Inflammatory macrophage treated with lipopolysaccharide for 1 hour (primary cell): ENCODE measurements at places on chromosomes 6 and 20.

GRCh38 chr6:167399599-167399998 lies 74.7 kb downstream of the TTLL2 start:
- DNase-seq, result no peak

- no peak for DNase-seq
These were observed 180.6 kb downstream of the PTPRK start for GRCh38 chr6:128339635-128340450.

GRCh38 chr6:164928057-164928727 lies 381.2 kb downstream of the C6orf118 start:
- no peak for DNase-seq

DNA sequence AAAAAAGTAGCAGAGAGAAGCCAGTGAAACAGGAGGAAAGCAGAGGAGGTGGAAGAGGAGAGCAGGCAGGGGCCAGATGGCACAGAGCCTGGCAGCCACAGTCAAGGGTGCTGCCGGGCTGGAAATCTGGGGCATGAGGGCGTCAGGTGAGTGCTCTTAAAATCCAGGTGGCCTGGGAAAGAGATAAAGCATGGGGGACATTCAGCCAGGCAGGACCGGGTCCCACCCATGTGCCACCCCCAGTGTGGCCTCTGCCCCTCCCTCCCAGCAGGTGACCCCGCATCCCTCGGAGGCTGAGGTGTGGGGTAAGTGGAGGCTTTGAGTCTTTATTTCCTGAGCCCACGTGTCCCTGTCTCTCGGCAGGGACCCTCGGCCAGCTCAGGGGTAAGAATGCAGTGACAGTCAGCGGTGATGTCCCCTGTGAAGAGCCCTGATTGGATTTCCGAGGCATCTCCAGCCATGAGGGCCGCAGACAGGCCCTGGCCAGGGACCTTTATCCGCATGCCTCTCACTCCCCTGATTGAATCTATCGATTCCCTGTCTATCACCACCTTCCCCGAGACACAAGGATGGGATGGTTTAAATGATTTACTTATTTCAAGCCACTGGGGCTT lies 33.8 kb upstream of the SULF2 start:
- no peak for DNase-seq

DNA sequence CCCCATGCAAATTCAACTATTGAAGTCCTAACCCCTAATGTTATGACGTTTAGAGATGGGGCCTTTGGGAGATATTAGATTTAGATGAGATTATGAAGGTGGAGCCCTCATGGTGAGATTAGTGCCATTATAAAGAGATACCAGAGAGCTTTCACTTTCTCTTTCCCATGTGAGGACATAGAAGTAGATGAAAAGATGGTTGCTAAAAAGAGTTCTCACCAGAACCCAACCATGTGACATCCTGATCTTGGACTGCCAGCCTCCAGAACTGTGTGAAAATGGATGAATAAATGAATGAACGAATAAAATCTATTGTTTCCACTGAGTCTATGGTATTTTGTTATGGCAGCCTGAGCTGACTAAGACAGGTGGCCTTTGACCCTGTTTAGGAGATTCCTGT lies 50.6 kb upstream of the FBXO30 start:
- DNase-seq, result no peak

DNA sequence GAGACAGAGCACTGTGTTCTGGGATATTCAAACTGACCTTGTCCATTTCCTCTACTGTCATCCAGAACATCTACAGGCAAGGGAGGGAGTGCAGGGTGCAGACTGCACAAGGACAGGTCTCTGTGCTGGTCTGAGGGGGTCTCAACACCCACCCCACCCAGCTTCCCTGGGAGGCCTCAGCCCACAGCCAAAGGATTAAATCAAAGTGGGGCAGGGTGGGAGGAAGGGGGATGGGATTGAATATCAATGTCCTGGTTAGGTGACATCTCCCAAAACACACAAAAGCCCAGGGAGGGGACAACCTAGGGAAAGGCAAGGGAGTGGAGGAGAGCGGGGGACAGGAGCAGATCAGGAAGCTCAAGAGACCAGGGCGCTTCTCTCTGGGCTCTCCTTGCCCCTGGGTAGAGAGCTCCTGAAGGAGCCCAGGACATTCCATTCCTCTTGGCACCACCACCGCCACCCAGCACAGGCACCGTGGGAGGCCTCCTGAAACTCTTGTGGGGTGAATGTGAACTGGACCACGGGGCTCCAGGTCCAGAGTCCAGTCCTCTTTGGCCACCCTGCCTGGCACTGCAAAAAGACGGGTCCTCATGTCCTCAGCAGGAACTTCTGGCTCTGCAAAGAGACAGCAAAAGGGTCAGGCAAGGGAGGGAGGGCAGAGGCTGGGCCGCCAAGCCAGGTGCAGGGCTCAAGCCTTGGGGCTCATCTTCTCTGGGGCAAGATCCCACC lies 73.9 kb downstream of the JPH2 start:
- no peak for DNase-seq

GRCh38 chr20:50673466-50674137 lies 17.7 kb downstream of the RIPOR3 start:
- DNase-seq, result no peak

- DNase-seq, result no peak
These were observed 96.2 kb downstream of the ANKS1A start for GRCh38 chr6:34985236-34985635.

GRCh38 chr6:170193326-170193821 lies 97.5 kb downstream of the DLL1 start:
- no peak for DNase-seq

DNA sequence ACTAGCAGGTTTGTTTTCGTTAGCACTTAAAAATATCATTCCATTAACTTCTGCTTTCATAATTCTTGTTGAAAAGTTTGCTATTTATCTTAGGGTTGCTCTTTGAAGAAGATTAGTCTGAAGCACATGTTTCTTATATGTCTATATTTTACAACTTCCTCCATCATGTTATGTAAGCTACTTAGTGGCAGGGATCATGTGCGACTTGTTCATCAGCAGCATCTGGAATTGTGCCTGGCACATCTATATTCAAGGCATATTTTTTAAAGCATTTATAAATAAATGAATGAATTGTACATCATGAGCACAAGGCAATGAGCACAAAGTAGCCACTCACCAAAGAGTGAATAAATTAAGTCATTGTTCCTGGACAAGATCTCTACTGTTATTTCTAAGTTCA lies 187.2 kb upstream of the COL21A1 start:
- DNase-seq, result no peak

DNA sequence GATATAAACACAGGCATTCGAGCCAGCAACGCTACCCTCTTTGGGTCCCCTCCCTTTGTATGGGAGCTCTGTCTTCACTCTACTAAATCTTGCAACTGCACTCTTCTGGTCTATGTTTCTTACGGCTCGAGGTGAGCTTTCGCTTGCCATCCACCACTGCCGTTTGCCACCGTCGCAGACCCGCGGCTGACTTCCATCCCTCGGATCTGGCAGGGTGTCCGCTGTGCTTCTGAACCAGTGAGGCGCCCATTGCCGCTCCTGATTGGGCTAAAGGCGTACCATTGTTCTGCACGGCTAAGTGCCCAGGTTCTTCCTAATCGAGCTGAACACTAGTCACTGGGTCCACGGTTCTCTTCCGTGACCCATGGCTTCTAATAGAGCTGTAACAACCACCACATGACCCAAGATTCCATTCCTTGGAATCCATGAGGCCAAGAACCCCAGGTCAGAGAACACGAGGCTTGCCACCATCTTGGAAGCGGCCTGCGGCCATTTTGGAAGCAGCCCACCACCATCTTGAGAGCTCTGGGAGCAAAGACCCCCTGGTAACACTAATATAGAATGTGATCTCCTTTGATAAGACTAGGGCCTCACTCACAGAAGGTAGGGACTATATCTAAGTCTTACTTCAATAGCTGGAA lies 973 bp downstream of the UBD start:
- DNase-seq, result no peak

DNA sequence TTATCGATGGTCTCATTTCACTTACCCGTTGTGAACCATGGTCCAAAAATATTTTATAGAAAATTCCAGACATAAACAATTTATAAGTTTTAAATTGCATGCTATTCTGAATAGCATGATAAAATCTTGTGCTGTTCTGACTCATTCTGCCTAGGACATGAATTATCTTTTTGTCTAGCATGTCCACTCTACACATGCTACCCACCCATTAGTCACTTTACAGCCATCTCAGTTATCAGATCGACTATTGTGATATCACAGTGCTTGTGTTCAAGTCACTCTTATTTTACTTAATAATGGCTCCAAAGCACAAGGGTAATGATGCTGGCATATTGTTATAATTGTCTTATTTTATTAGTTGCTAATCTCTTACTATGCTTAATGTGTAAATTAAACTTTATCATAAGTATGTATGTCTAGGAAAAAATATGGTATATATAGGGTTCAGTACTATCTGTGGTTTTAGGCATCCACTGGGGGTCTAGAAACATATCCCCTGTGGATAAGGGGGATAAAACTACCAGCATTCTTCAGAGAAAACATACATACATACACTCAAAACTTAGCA lies 252.0 kb upstream of the HTR1E start:
- no peak for DNase-seq

DNA sequence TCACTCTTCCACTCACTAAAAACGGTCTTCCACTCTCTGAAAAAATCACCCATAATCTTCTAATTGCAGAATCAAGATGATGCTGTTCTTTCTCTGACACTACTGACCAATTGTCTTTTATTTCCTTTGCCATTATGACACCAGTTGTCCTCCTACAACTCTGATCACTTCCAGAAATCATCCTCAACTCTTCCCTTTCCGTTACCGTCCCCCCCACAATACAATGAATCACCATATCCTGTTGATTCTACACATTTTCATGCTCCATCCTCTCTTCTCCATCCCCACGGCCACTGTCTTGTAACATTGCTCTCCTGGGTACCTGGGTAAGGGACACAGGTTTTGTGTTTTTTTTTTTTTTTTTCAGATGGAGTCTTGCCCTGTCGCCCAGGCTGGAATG lies 2.5 kb upstream of the PPP2R5D start:
- no peak for DNase-seq

- peak; percentile 63 for DNase-seq
These were observed 266.0 kb downstream of the ALDH8A1 start for GRCh38 chr6:134683783-134684422.

DNA sequence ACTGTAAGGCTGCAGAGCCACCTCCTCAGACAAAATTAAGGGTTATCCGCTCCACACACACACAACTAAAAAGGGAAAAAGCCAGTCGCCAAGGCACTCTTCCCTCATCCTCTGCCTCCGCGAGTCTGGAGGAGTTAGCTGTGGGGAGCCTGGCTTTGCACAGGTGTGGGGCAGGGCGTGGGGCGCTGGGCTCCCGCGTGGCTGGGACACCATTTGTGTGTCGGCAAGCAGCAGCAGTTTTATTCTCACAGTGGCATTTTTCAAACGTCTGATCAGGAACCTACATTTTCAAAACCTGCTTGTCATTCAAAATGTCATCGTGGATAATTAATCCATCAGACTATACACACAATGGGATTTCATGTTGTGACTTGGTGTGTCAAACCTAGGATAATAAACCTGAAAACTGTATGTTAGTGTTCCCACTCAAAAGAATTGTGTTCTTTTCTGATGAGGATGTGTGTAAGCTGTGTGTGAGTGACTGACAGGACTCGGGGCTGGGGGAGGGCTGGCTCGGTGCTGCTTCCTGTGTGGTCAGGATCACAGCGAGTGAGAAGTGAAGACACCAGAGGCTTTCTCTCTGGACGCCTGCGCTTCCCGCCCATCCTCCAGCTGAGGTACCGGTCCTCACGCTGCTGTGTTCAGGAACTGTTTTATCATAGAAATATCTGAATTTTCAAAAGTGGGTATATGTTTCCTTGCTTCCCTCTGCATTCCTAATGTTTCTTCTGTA lies 83.1 kb downstream of the IRF4 start:
- peak; percentile 3 for DNase-seq

GRCh38 chr6:88472851-88473525 lies 306.8 kb upstream of the CNR1 start:
- no peak for DNase-seq

- no peak for DNase-seq
These were observed 142.9 kb downstream of the MYB start for GRCh38 chr6:135323979-135324378.

DNA sequence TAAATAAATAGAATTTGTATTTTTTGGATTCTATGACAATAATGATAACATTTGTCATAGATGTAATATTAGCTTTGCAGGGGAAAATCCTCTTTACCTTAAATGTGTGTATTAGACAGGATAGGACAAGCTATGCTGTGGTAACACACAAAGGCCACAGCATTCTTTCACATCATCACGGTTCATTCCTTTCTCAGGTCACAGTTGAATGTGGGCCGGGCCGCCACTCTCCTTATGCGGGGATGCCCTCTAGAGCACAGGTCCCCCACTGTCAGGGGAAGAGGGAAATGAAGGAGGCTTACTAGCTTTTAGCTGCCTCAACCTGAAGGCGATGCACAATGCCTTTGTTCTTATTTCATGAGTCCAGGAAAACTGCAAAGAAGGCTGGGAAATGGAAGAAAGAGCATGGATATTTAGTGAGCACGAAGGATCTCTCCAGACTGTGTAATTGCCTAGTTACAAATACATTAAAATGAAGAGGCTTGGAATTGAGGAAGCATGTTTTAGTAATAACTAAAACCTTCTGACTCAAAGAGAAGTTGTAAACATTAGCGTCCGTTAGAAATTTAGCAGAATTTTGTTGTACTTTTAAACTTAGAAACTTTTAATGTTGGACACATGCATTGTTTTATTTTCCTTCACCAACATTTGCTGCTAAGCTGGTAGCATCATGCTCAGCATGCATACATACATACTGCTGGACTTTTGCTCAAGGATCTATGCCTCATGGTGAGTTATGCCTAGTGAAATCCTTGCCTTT lies 248.9 kb upstream of the FOXQ1 start:
- DNase-seq, result no peak

- DNase-seq, result peak; percentile 46
These were observed 851 bp downstream of the SNX5 start for GRCh38 chr20:17967521-17968365.

- no peak for DNase-seq
These were observed 776.4 kb upstream of the NRSN1 start for GRCh38 chr6:23349521-23350147.

DNA sequence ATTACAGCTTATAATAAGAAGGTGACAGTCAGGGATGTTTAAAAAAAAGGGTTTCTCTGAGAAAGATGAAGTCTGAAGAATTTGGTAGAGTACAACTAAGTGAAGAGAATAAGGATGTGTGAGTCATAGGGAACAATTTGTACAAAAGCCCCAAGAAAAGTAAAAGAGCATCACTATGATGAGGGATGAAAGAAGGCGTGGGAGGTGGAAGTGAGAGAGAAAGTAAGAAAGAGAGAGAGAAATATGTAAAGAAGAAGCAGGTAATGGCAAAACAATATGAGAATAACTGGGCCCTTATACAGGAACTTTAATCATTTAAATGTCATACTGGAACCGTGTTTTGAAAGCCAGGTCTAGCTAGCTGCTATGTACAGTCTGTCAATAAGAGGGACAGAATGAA lies 179.4 kb downstream of the ASCC3 start:
- no peak for DNase-seq

- no peak for DNase-seq
These were observed 583.5 kb downstream of the EYS start for GRCh38 chr6:65123521-65123920.

GRCh38 chr20:42429761-42430458 lies 759.8 kb downstream of the PTPRT start:
- DNase-seq, result no peak

GRCh38 chr6:2666906-2667575 lies 83.7 kb downstream of the MYLK4 start:
- DNase-seq, result no peak

- no peak for DNase-seq
These were observed 106.7 kb downstream of the PRDM1 start for GRCh38 chr6:106192824-106193223.

- no peak for DNase-seq
These were observed 162.7 kb downstream of the TBC1D7 start for GRCh38 chr6:13165502-13166172.

- DNase-seq, result no peak
These were observed 52.8 kb upstream of the BMP6 start for GRCh38 chr6:7673063-7673536.
